Dermis blood vessel endothelial cell (primary cell): ENCODE measurements at places on chromosomes 12 and 14. TPM values are rescaled to one million over a fixed set of nuclear protein-coding genes. Genes with fewer than 3 reads are reported as not detected.

Gene BTBD7
- 30.8 and 31.3 TPM in 2 replicates for total RNA-seq

Gene TSHR
- not detected in 2 replicates for total RNA-seq

Gene KLHDC1
- 1.6 and 6.6 TPM in 2 replicates for total RNA-seq

Gene MGP
- 63.0 and 68.4 TPM in 2 replicates for total RNA-seq

Gene TSPAN19
- total RNA-seq: under 0.01 TPM in 1 of 2 replicates, not detected in the other
